ENCODE measurements at places on chromosomes 11 and 22. TPM values are rescaled to one million over a fixed set of nuclear protein-coding genes. Genes with fewer than 3 reads are reported as not detected.

GRCh38 chr22:30159561-30160353, 79.5 kb downstream of the HORMAD2 start:
- no peak for DNase-seq

- no peak for DNase-seq
Observed at GRCh38 chr22:29623553-29624169, 20.2 kb downstream of the NF2 start.

DNA sequence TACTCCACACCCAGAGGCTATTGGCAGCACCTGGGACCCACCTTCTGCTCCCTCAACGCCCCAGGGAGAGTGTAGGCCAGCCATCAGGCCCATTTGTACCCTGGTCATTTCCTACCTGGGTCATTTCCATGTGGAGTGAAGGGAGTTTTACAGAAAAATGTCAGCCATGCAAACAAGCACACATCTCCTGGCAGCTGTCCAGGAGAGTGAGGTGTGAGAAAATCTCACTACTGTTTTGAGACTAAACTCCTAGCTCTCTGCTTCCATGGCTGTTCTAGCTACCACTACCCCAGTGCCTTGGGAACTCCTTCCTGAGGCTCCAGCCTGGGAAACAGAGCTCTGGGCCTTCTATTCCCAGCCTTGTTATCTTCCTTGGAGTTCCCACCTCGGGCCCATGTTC, 2.8 kb upstream of the TMPRSS13 start:
- no peak for DNase-seq

The AGBL2 gene
- 0.35 TPM for total RNA-seq

- no peak for DNase-seq
Observed at GRCh38 chr11:17595526-17596309, 48.7 kb downstream of the OTOG start.

DNA sequence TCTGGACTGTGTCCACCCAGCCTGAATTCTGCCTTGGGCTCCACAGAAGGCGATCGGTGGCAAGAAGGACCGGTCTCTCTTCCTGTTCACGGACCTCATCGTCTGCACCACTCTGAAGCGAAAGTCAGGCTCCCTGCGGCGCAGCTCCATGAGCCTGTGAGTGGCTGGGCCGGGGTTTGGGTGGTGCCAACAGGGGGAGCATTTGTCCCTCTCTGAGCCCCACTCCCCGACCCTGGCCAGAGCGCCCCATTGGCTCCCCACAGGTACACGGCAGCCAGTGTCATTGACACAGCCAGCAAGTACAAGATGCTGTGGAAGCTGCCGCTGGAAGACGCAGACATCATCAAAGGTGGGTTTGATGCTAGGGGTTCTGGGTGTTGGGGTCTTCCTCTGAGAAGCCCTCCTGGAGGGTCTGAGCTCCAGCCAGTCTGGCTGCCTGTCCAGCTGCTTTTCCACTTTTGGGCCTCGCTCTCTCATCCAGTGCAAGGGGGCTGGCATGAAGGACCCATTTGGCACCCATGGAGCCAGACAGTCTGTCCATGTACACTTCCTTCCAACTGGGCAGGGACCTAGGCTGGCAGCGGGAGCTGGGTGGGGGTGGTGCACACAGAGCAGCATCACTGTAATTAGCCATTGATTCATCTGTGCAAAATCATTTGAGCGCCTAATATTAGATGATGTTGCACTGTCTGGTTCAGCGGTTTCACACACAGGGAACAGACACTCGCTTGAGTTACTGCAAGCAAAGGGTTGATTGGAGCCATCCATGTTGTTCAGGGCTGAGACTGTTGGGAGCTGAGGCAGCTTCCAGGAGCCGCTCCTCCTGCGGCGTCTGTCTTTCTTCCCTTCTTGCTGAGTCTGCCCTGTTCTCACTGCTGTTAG, 19.0 kb upstream of the RELT start:
- no peak for DNase-seq

The CRYBA4 gene
- not detected for total RNA-seq

DNA sequence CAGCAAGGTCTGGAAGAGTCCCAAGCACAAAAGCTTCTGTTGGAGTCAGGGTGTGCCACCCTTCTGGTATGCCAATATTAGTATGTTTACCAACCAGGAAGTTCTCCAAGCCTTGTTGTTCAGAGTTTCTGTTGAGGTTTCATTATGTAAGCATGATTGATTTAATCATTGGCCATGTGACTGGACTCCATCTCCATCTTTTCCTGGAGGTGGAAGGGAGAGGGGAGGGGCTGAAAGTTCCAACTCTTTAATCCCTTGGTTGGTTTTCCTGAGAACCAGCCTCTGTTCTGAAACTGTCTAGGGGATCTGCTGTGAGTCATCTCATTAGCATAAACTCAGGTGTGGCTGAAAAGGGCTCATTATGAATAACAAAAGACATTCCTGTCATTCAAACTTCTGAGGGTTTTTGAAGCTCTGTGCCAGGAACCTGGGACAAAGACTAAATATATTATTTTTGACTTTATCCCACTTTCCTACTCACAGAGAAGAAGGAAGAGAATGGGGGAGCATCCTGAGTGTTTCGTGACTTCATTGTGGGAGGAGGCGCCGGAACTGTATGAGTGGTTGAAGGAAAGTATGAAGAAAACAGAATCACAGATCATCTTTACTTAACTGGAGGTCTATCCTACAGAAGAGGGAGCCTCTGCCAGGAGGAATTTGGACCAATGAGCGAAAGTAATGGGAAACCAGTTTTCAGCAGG, 138.2 kb downstream of the NECTIN1 start:
- DNase-seq: no peak

The HORMAD2 gene
- not detected for total RNA-seq

The HEPACAM gene
- total RNA-seq: 0.35 TPM

The DGKZ gene
- 65.8 TPM for total RNA-seq

GRCh38 chr11:71172680-71173079, 79.7 kb downstream of the SHANK2 start:
- DNase-seq: no peak

GRCh38 chr22:45397806-45398205, 15.6 kb downstream of the SMC1B start:
- no peak for DNase-seq

GRCh38 chr22:17569971-17570511, 6.7 kb downstream of the SLC25A18 start:
- no peak for DNase-seq

- no peak for DNase-seq
Observed at GRCh38 chr22:22927888-22928665, 40.5 kb downstream of the IGLL5 start.

The ALDH3B1 gene
- total RNA-seq: 4.4 TPM

- DNase-seq: no peak
Observed at GRCh38 chr11:21132146-21132720, 462.8 kb downstream of the NELL1 start.

DNA sequence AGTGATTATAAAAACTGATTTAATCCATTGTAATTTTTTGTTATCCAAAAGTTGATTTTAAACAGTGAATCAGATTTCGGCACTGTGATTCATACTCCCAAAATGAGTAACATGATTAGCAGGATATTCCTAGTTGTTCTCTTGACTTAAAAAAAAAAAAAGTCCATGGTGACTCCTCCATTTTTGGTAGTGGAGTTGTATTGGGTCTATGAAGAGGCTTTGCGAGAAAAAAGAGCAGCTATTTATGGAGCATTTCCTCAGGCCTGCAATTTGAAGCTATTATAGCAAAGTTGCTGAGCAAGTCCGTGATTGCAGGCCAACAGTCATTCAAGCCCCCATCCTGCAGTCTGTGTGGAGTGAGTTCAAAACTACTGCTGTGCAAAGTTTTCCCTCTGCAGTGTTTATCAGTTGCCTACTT, 28.8 kb downstream of the YAP1 start:
- DNase-seq: no peak

The SMTNL1 gene
- not detected for total RNA-seq

GRCh38 chr11:110492321-110492685, 62.6 kb downstream of the FDX1 start:
- DNase-seq: no peak

- DNase-seq: no peak
Observed at GRCh38 chr22:22916215-22916951, 28.8 kb downstream of the IGLL5 start.

Data from Right ventricle myocardium superior (tissue), 1 donor.